Stimulated activated CD8-positive, alpha-beta memory T cell treated with anti-CD3 and anti-CD28 coated beads, Interleukin-2, amount 100 ng/mL, for 1 hour (primary cell): ENCODE measurements at places on chromosomes 2 and 18.

DNA sequence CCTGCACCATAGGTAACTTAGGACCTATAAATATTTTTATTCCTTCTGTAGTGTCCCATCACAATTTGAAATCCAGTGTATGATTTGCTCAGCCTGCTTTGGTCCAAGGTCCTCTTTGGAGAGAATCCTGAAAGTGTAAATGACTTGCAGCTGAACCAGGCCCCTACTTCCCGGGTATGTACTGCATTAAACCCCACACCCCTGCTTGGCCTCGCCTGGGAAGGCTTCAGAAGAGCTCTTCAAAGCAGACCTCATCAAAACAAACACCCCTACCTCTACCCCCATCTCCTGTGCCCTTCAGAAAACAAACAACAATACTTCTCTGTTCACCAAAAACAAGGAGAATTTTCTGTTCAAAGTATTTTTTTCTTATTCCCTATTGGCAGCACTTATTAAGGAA is 9.5 kb upstream of the SPTBN1 start:
- DNase-seq: no peak

- no peak for DNase-seq
These were observed 233.9 kb downstream of the ATAD2B start for GRCh38 chr2:23692851-23693605.

GRCh38 chr2:12173271-12173942 is 427.0 kb downstream of the LPIN1 start:
- DNase-seq: no peak

- no peak for DNase-seq
These were observed 48.1 kb downstream of the ADCY3 start for GRCh38 chr2:24871852-24872333.

GRCh38 chr2:26581991-26582842 is 58.9 kb downstream of the CIB4 start:
- DNase-seq: no peak

DNA sequence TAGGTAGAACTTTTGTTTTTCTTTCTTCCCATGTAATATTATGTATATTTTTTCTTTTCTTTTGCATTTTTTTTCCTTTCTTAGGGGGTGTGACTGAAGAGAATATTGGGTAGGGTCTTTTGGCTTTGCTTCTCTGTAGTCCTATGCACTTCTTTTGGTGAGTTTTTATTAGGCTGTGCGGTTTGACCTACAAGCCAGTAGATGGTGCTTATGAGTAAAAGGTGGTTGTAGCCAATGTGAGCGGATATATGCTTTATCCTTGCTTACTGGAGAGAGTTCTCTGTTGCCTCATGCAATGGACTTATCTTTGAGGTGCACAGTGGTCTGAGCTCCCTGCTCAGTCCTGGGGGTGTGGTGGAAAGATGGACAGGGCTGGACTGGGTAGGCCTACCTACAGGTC is 52.7 kb downstream of the DSEL start:
- no peak for DNase-seq

GRCh38 chr2:165067643-165068486 is 112.5 kb upstream of the SLC38A11 start:
- no peak for DNase-seq

GRCh38 chr2:23803965-23804542 is 122.9 kb downstream of the ATAD2B start:
- no peak for DNase-seq

- no peak for DNase-seq
These were observed 40.8 kb downstream of the COL5A2 start for GRCh38 chr2:189138800-189139199.

GRCh38 chr2:111219285-111219684 is 98.6 kb downstream of the BCL2L11 start:
- no peak for DNase-seq

GRCh38 chr2:173607606-173608311 is 253.1 kb downstream of the CDCA7 start:
- DNase-seq: no peak

DNA sequence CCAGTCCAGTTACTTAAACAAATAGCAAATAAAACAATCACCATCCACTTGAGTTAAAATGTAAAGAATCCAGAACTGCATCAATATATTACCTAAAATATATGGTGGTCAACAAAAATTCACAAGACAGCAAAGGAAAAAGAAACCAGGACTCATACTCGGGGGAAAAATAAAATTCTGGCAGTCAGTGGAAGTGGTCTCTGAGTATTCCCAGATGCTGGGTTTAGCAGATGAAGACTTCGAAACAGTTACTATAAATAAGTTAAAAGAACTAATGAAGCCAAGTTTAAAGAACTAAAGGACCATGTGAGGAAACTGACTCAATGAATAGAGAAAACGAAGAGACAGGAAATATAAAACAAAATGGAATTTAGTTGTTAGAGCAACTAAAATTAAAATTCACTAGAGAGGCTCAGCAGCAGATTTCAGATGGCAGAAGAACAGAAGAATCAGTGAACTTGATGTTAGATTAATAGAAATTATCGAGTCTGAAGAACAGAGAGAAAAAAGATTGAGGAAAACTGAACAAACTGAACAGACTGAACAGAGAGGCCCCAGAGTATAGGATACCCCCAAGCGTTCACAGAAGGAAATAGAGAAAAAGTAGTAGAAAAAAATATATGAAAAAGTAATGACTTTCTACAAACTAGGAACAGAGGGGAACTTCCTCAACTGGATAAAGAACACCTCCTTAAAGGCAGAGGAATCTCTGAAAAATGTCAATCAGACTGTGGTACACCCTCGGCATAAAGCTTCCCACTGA is 27.9 kb downstream of the MGAT4A start:
- no peak for DNase-seq

DNA sequence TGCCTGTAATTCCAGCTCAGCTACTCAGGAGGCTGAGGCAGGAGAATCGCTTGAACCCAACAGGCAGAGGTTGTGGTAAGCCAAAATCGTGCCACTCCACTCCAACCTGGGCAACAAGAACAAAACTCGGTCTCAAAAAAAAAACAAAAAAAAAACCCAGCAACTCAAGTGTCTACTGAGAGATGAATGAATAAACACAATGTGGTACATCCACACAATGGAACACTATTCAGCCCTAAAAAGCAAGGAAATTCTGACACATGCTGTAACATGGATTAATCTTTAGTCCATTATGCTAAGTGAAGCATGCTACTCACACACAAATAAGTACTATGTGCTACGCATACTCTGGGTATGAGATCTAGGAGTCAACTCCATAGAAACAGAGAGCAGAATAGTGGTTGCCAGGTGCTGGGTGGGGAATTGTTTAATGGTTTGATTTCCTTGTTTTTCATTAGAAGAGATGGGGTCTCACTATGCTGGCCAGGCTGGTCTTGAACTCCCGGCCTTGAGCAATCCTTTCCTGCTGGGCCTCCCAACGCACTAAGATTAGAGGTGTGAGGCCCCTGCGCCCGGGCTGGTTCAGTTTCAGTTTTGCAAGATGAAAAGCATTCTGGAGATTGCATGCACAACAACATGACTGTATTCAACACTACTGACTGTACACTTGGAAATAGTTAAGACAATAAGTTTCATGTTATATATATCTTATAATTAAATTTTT is 15.9 kb downstream of the SMPD4 start:
- DNase-seq: no peak
